ENCODE measurements at places on chromosomes 12 and 14. TPM values are rescaled to one million over a fixed set of nuclear protein-coding genes. Genes with fewer than 3 reads are reported as not detected.

ARF6 gene
- 60.2 TPM for total RNA-seq

SLC10A1 gene
- total RNA-seq = not detected

NKX2-1 gene
- not detected for total RNA-seq

NTS gene
- under 0.01 TPM for total RNA-seq

SLC17A8 gene
- total RNA-seq = not detected

COPS7A gene
- 71.8 TPM for total RNA-seq

BRMS1L gene
- 4.2 TPM for total RNA-seq

AKT1 gene
- 233 TPM for total RNA-seq

MYBPC1 gene
- total RNA-seq = not detected

TGFB3 gene
- 7.7 TPM for total RNA-seq

IGF1 gene
- under 0.01 TPM for total RNA-seq

GPRC5D gene
- total RNA-seq = not detected

FCF1 gene
- 22.5 TPM for total RNA-seq

SERPINA1 gene
- not detected for total RNA-seq

TAS2R19 gene
- total RNA-seq = 7.8 TPM

AKAP5 gene
- 3.0 TPM for total RNA-seq

DDX24 gene
- 92.1 TPM for total RNA-seq

All from fibroblast of villous mesenchyme (primary cell).